MG63 (cell line): ENCODE measurements at places on chromosomes 2 and 18.
A peak's percentile ranks its signal among the peaks of the same experiment; 100 is the strongest.

GRCh38 chr2:9191041-9191481 lies 15.6 kb upstream of the ASAP2 start:
- DNase-seq: peak; percentile 98

GRCh38 chr2:241267249-241268067 lies 48.0 kb downstream of the HDLBP start:
- DNase-seq: no peak

- peak; percentile 93 for DNase-seq
Measured at GRCh38 chr2:240991378-240992263, 6.8 kb upstream of the SNED1 start.

GRCh38 chr2:67899187-67899586 lies 163.6 kb downstream of the C1D start:
- no peak for DNase-seq

GRCh38 chr2:151260573-151261230 lies 961 bp downstream of the RBM43 start:
- DNase-seq: no peak

- DNase-seq: no peak
Measured at GRCh38 chr2:109052922-109053321, 63.9 kb upstream of the EDAR start.

GRCh38 chr2:85769236-85769982 lies 15.6 kb downstream of the ATOH8 start:
- peak; percentile 42 for DNase-seq

DNA sequence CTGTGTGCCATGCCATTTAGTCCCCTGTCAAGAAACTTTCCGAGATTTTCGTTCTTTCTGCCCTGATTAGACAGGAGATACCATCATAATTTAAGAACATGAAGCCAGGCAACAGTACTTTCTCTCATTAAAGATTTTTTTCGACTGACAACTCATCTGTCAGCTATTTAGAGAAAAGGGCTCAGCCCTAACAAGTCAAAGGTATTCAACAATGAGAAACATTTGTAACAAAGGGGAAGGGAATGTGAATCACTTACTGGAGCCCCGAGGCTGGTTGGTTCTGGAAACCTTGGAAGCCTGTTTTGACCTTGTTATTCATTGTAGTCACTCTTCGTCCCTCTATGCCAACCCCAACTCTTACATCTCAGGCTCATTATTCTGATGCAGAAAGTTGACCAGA lies 199.4 kb downstream of the SPP2 start:
- DNase-seq: peak; percentile 73

DNA sequence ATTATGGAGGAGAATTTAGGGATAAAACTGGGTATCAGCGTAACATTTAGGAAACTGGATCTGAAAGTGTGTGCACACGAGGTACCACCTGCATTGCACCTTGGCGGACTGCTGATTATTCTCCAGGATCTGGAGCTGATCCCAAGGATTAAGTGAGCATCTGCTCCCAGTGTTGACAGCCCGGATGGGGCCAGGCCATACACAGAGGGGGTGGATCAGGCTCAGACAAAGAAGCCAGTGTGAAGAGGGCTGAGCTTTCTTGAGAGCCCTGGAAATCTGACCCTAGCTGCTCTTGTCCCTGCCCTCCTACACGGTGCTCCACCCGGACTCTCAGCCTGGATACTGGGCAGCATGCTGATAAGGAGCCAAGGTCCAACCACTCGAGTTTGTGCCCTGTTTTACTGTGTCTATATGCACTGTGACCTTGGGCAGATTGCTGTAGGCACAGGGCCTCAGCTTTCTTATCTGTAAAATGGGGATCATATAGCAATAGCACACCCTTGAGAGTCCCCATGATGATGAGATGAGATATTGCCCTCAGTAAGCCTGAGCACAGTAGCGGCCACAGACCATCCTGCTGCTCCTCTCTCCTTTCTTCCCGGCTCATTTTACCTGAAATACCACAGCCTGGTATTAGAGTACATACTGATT lies 396.8 kb upstream of the CELF4 start:
- DNase-seq: no peak

- no peak for DNase-seq
Measured at GRCh38 chr2:64987001-64987955, 1.9 kb upstream of the SLC1A4 start.

DNA sequence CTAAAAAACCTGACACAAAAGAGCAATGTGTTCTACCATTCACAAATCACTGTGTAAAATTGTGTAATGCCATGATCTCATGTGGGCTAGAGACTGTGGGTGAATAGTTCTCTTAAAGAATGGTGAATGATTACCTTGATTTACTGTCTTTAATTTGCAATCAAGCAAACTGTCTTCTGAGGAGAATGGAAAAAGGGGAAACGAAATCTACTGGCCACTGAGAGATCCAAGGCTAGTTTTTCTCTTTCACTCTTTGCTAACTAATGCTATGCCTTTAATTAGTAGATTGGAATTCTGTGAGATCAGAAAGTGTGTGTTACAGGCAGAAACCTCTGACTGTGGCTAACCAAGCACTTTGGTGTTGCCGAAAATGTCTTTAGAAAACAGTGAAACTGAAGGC lies 422.7 kb downstream of the TGIF1 start:
- DNase-seq: no peak

DNA sequence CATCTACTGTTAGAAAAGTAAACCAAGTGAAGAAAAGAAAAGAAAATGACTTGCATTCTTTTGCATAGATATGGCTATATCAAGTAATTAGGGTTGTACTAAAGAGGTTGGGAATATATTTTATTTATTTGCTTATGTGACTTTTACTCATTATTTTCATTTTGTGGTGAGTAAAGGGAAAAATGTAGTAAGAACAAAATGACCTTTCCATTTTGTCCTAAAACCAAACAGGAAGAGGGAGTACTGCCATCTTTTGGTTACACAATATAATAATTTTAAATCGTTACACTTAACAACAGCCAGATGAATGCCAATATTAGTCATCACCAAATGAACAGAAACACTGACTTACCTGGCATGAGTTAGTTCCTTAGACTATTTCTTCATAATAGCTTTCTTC lies 47.3 kb upstream of the NDUFV2 start:
- DNase-seq: no peak

DNA sequence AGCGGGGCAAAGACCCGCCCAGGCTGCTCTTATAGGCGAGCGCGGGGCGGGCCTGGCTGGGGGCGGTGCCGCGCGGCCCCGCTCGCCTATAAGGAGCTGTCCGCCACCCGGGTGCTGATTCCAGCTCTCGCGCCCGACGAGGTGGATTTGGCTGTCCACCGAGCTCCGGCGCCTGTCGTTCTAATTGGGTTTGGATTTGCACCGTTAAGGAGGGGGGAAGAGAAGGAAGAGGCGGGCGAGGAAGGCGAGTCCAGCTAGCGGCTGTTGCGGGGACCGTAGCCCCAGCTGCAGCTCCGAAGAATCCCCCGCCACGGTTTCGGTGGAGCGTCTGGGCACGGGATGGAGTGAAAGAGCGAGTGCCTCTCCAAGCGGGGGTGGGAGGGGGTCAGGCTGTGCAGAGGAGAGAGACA lies at the start of gene CNTNAP5:
Gene CNTNAP5, plus strand, starts transcription at position 117 of the 410 bp plus-strand sequence. CDS start 364 bp downstream, outside the sequence.
- peak; percentile 65 for DNase-seq

- DNase-seq: no peak
Measured at GRCh38 chr2:223100061-223100511, 48.1 kb downstream of the KCNE4 start.

GRCh38 chr2:8550481-8550880 lies 131.4 kb upstream of the ID2 start:
- no peak for DNase-seq

GRCh38 chr18:8949206-8949605 lies 153.3 kb upstream of the NDUFV2 start:
- no peak for DNase-seq

GRCh38 chr2:142881619-142882018 lies 4.2 kb downstream of the KYNU start:
- no peak for DNase-seq

DNA sequence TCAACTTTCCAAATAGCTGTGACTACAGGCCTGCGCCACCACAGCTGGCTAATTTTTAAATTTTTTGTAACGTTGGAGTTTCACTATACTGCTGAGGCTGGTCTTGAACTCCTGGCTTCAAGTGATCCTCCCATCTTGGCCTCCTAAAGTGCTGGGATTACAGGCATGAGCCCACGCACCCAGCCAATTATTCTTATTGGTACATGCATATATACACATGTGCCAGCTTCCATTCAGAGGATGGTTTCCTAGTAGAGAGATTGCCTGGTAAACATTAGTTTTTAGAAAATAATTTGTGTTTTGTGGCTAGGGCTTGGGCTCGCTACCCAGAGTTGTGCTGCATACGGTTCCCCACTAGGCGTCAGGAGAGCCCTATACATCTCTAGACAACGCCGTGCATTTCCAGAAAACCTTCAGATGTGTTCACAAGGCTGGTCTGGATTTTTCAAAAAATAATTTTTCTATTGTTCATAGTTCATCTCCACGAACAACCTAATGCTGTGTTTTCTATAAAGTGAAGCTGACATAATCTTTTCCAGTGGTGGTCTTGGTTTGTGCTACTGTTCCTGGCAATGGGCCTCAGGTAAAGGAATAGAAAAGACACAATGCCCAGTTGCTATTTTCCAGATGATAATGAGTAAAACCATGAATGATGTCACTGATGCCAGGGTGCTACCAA lies 14.6 kb upstream of the AFG3L2 start:
- DNase-seq: peak; percentile 30

DNA sequence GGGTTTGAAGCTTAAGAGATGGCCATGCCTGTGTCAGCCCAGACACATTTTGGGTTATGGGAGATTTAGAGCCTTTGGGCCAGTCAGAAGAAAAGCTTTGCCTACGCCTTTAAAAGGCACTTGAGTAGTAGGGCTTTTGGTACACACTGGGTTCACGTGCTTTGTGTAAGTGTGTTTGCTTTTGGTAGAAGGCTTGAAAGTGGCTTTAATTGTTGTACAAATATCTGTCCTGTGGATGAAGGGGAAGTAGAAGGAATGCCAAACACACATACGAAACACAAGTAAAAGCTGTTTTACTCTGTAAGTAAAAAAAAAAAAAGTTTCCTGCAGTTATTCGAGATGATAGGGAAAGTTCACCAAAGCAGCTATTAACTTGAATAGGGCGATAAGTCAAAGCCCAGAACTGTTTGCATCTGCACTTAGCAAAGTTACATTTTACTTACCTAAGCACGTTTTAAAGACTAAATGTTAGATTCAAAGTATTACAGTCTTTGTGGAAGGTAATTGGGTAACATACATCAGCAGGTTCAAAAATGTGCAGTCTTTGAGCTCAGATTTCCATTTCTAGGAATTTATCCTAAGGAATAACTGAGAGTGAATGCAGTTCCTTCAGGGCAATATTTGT lies 75.4 kb downstream of the STK25 start:
- no peak for DNase-seq

GRCh38 chr2:50356858-50357257 lies 675.1 kb downstream of the NRXN1 start:
- DNase-seq: no peak

DNA sequence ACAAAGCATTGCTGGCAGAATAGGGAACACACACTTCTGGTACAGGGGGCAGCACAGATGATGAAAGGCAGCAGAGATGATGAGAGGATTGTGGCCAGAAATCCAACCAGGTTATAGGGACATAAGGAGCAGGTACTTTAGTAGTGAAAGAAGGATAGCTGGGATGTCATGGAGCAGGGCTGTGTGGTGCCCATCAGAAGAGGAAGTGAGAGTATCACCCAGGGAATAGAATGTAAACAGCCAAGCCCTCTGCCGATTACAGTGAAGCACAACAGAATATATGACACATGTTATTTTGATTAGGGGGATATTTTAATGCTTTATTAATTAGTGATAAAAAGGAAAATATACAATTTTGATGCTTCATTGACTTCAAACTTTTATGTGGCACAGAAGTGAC lies 883.4 kb upstream of the CDH2 start:
- DNase-seq: no peak

DNA sequence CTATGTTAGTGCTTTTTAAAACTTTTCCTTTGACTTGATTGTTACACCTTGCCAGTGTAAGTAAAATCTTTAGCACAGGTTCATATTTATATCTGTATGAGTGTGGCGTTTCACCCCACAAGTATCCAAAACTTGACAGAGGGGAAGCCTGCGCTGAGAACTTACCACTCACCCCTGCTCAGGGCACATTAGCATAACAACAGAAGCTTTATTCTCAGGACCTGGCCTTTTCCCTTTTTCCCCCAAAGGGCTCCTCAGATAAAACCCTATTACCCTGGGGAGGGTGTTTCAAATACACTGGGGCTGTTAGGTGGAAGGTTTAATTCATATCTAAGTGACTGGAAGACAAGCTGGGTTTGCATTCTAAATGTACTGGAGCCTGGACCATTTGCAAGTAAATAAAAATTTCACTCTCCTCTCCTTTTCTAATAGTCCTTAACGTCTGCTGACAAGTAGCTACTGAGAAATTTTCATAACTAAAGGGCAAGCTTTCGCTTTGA lies 276.6 kb downstream of the RNF152 start:
- DNase-seq: no peak

GRCh38 chr2:147197754-147198483 lies 646.9 kb upstream of the ACVR2A start:
- DNase-seq: no peak

GRCh38 chr2:156332284-156332533 lies 312 bp downstream of the NR4A2 start:
- DNase-seq: no peak

GRCh38 chr2:63849381-63850203 lies 7.9 kb downstream of the UGP2 start:
- DNase-seq: no peak

- DNase-seq: no peak
Measured at GRCh38 chr2:234670806-234671205, 173.9 kb upstream of the ARL4C start.

GRCh38 chr2:49241501-49241900 lies 87.2 kb upstream of the FSHR start:
- no peak for DNase-seq

- no peak for DNase-seq
Measured at GRCh38 chr2:8000870-8001269, 681.0 kb upstream of the ID2 start.

GRCh38 chr2:10439185-10439879 lies 8.8 kb downstream of the ODC1 start:
- peak; percentile 44 for DNase-seq

DNA sequence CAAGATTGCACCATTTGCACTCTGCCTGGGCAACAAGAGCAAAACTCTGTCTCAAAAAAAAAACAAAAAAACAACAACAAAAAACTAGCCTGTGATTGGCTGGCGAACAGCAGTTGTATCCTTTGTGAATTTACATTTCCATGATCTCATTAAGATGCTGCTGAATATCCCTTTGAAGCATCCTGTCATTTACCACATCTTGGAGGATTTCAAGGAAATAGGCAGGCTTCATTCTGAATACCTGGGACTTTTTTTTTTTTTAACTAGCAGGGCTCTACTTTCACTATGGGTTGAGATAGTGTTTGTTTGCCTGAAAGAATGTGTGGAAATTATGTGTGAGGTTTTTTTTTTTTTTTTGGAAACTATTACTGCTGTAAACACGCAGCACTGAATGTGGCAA lies 49.6 kb upstream of the RPL31 start:
- DNase-seq: no peak

DNA sequence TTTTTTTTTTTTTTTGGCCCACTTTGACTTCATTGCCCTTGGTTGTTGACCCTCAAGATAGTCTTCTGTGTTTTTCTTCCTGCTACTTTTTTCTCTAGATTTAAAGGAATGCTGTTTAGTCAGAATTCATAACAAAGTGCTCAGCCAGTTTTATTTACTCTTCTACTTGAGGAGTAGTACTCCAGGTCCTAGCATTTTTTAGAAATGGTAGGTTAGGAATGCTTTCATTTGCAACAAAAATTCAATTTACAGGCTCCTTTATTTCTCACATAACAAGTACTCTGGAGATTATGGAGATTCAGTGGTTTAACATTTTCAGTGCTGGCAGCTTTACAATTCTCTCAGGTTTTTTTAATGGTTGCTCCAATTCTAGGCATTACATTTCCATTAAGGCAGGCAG lies 58.2 kb downstream of the KIAA1328 start:
- no peak for DNase-seq
